ENCODE measurements at places on chromosomes 6 and 20.

DNA sequence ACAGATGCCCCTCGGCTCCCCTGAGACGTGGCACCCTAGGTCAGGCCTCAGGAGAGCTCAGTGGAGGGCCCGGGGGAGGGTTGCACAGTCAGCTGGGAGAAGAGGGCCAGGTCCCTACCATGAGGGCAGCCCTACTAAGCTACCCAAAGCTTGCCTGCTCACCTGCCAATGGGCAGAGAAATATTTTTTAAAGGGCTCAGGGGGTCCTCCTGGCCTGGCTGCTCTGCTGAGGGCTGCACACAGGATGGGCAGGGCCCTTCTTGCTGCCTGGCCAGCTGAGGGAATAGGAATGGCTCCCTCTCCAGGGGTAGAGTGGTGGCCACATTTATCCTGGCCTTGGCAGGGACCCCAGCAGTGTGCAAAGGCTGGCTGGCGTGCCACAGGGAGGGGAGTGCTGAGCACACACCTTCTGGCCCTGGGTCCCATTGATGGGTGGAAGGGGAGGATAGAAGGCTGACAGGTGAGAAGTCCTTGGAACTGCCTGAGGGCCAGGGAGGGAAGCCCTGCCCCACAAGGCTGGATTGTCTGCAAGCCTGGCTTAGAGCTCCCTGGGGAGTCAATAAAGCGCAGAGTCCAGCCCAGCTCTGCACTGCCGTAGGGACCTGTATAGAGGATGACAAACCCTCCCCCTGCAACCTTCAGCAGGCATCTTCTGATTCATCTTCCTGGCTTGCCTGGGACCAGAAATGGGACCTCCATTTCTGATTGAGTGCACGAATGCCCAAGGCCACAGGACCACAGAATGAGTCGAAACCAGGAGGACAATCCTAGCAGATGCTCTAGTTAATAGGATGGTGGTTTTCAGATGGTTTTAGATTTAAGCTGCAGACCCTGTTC, 62.1 kb downstream of the NOL4L start:
- peak; percentile 82 for DNase-seq

DNA sequence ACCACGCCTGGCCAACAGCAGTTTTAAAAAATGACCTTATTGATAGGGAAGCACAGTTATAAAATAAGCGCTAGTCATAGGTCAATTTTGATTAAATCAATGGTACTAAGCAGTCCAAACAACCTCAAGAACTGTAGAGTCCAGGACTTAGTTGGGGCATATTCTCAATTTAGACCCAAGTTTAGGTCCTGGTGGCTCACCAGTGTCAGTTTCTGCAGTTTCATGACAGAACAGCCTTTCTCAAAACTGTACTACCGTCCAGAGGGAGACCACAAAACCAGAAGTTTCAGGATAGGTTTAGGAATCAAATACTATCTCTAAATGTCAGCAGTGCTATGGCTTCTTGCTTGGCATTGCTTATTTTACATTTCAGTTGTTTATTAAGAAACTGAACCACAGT, 39.1 kb downstream of the LHFPL5 start:
- no peak for DNase-seq

- DNase-seq, result no peak
Observed at GRCh38 chr6:38438097-38438496, 201.6 kb downstream of the BTBD9 start.

DNA sequence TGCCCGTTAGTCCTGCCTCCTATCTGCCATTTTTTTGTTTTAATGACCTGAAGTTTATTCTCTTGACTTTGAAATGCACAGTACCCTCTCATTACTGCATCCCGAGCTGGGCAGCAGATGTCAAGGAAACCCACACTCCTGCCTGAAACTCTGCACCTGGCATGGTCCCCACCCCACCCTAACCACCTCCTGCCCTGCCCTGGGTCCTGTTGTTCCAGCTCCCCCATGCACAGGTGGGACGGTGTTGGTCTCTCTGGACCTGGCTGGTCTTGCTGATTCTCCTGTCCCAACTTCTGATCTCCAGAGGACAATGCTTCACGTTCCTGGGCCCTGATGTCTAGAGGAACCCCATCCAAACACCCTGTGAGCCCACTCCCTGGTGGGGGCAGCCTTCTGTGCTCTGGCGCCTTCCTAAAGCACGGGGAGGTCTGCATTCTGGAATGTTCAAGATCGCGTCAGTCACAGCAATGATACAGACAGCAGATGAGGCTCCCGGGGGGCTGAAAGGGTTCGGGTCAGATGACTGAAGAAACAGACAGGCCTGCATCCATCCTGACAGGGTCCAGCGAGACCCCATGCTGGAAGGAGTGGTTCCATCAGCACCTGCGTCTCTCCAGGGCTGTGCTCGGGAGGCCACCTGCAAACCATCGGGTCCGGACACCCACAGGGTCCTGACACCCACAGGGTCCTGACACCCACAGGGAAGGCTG, 73.6 kb downstream of the ERMARD start:
- DNase-seq, result no peak

DNA sequence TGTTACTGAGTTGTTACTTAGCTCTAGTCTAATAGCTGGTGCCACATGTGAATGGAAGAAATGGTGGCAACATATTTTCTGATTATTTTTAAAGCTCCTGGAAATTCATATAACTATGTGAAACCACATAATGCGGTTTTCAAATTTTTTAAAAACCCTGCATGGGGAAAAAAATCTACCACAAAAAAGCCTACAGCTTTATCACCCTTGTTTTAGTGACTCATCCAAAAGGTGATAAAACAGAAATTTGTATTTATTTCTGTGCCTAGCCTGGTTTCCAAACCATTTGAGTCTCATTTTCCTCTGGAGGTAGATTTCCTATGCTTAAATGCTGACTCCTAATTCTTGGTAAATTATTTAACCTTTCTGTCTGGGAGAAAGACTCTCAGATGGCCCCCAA, 5.4 kb upstream of the FBXO30 start:
- DNase-seq, result no peak

DNA sequence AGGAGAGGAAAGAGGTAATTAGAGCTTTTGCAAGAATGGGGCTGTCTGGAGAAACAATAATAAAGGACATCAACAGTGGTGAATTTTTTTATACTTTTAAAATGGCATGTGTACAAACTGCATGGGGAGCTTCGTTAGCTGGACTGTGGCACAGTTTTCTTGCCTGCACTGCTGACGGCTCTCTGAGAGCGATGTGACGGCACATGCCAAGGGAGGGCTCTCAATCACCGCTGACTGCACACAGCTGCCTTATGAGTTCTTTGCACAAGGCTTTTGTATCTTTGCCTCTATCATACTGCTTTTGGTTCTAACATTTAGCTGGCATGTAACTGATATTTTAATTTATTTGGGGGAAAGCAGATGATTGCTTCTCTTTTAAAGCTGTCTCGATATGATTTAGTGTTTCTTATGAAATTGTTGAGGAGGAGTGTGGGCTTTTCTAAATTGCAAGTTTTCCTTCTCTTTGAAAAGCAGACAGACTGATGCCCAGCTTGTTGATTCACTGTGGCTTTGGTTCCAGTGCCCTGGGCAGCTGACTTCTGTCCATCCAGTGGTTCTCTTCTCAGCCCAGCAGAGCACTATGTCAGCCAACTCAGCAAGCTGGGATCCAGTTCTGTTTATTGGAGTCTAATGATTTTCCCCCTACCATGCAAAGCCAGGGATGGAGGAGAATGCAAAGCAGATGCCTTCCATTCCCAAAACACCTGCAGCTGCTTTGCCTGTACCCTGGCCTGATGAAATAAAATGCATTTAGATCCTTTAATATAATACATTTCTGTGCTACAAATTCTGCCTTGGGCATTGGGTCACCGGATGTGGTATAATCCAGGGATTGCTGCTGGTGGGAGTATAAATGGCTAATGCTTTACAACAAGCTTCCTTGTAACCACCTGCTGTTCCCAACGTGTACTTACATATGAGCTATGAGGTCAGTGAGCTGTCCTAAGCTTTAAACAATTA, 323.9 kb downstream of the ZFAND3 start:
- DNase-seq, result peak; percentile 28

DNA sequence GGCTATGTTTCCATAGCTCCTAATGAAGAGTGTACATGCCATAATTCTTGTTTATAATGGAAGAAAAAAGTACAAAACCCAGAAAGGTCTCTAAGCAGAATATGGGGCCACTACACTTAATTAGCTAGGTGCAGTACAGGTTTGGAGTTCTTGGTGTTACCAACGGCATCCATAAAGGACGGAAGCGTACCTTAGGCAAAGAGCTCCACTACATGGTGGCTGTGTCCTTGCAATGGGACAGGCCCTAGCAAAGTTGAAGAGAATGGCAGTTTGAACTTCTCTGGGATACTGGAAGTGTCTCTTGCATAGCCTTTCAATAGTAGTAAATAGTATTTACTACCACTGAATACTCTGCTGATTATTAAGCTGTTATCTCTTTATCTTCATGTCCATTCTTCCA, 371.7 kb upstream of the MMS22L start:
- DNase-seq, result no peak

- peak; percentile 4 for DNase-seq
Observed at GRCh38 chr6:130020073-130020906, 1.9 kb downstream of the L3MBTL3 start.

- peak; percentile 97 for DNase-seq
Observed at GRCh38 chr6:150177952-150178520, 35.2 kb downstream of the PPP1R14C start.

DNA sequence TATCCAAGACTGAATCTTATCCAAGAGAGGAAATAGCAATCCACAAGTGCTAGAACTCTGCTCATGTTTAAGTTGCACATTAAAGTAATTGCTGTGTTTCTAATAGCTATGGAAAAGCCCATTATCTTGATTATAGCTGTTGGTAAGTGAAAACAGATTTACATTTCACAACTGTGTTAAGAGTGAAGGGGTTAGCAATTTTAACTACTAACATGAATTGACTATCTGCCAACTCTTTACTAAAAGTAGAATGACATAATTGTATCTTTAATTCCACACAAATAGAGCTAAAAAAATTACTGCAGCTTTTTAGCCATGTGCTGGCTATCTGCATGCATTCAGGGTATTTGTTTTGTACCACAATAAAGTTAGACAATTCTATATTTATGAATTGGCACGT, 277.9 kb upstream of the IRAK1BP1 start:
- no peak for DNase-seq

DNA sequence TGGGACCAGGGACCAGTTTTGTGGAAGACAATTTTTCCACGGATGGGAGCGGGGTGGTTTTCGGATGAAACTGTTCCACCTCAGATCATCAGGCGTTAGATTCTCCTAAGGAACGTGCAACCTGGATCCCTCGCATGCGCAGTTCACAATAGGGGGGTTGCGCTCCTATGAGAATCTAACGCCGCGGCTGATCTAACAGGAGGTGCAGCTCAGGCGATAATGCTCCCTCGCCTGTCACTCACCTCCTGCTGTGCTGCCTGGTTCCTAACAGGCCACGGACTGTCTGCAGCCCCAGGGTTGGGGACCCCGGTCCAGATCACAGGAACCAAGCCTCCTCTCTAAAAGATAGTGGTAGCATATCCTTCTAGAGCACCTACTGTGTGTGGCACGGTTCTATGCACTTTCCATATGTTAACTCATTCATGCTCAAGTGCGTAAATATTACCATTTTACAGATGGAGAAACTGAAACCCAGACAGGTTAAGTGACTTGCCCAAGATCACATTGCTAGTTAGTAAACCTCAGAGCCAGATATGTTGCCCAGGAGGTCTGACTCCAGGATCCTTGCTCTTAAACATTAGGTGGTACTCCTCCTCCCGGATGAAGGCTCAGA, 25.3 kb downstream of the SPDEF start:
- no peak for DNase-seq

GRCh38 chr20:20606050-20606449, 106.4 kb downstream of the RALGAPA2 start:
- DNase-seq, result no peak

GRCh38 chr6:17276766-17277165, 4.4 kb upstream of the RBM24 start:
- peak; percentile 12 for DNase-seq

DNA sequence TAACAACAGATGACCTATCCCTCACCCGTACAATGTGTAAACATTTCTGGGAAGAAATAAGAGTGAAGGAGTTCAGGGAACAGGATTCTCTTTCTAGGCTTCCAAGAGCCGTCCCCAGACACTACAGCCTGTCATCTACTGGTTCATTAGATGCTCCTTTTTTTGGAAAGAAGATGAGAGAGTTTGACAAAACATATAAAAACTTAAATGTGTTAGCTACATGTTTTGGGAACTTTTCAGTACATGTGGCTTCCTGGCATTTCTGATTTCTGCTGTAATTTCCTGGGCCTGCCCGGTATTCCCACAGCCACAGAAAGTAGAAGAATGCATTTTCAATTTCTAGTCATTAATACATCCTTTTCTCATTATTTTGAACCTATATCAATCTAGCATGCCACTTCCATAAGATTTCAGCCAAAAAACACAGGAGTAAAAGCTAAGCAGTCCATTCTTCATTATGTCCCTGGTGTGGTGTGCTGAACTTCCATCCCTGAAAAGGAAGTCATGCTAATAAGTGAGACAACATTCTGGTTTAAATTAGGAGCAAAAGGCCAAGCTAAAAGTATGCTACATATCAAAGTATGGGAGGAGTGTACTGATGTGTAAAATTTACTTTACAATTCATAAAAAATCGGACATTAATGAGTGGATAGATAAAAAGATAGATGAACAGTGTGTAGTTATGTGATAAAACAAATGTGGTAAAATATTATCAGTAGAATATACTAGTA, 198.2 kb downstream of the WDR27 start:
- DNase-seq, result no peak

DNA sequence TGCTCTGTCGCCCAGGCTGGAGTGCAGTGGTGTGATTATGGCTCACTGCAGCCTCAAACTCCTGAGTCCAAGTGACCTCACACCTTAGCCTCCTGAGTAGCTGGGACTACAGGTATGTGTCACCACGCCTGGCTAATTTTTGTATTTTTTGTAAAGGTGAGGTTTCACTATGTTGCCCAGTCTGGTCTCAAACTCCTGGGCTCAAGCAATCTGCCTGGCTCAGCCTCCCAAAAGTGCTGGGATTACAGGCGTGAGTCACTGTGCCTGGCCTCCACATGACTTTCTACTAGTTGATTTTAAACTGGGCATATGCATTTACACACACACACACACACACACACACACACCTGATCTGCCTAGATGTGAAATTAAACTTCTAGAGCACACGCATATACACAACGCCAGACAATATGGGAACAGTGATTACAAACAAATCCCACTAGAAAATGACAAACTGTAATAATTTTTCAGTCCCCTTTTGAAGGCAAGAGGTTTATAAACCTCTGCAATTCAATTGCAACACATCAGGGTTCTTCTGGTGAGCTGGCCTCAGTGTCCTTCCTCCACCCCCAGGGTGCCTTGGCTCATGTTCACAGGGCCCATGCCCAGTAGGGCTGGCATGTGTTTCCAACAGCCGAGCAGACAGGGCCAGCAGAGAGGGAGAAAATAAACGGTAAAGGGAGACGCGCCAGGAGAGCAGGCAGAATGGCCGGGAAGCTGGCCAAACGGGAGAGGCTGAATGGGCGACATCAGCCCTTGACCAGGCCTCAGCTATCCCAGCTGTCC, 31.2 kb downstream of the PARD6B start:
- DNase-seq, result peak; percentile 87
